Foreskin fibroblast (primary cell): ENCODE measurements at places on chromosomes 2 and 18.

- peak; percentile 83 for DNase-seq
Observed at GRCh38 chr2:10389573-10389972, 58.6 kb downstream of the ODC1 start.

DNA sequence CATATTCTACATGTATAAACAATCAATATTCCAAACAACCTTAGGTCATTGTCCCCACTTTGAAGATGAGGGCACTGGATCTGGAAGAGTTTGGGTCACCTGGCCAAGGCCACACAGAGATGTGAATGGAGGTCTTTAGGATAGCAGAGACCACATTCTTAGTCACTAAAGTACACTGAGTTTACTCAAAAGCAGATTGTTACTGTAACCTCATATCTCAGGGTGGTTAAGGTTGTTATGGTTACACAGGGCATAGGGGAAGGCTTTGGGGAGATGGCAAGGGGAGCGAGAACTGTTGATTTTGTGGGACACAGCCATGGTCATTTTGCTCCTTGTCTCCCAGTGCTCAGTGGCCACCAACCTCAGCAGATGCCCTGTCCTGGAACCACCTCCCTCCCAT, 109.4 kb downstream of the GATA6 start:
- no peak for DNase-seq

DNA sequence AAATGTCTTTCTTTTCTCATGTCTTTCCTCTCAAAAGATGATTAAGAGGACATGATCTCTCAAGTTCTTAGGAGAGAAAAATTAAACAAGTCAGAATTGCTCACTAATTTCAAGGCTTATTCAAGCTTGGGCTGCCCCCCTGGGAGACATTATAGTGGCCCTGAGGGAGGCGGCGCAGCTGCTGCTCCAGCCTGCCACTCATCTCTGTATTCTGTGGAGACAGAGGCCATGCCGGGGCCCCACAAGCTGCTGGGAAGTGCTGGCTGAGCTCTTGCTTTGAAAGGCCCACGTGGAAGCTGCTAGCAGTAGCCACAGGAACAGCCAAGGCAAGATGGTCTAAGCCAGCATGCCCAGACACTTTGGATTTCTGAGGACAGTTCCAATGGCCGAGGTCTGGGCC, 267.4 kb downstream of the LNPK start:
- DNase-seq = no peak

- no peak for DNase-seq
Observed at GRCh38 chr2:102932501-102932900, 170.7 kb downstream of the TMEM182 start.

DNA sequence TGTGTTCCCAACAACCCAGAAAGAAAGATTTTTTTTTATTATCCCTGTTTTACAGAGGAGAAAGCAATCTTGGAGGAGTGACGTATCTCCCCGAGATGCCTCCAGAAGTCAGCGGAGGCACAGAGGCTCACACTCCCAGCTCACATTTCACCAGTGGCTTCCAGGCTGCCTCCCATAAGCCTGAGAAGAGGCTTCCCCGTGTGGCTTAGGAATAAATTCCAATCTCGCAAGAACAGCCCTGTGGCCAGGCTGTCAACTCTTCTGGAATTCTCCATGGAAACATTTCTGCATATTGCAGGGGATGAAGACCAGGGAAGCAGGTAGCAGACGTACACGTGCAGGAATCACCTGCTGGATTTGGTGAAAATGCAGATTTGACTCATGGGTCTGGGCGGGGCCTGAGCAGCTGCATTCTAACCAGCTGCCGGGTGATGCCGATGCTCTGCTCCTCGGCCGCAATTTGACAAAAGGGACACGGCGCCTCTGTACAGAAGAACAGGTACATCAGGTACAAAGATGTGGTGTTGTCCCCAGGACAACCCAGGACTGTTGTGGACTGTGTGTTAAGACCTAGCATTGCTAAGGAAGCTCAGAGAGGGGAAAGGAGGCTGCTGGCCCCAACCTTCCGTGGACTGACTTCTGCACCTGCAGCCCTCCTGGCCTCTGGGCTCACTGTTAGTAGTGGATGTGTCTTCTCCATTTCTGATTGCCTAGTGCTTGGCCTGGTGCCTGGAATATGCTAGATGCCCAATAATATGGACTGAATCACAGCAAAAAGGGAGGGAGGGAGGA, 114.2 kb upstream of the ID2 start:
- no peak for DNase-seq

GRCh38 chr18:28459587-28459986, 282.7 kb upstream of the CDH2 start:
- no peak for DNase-seq

- no peak for DNase-seq
Observed at GRCh38 chr2:33011941-33012340, 65.2 kb downstream of the LTBP1 start.

DNA sequence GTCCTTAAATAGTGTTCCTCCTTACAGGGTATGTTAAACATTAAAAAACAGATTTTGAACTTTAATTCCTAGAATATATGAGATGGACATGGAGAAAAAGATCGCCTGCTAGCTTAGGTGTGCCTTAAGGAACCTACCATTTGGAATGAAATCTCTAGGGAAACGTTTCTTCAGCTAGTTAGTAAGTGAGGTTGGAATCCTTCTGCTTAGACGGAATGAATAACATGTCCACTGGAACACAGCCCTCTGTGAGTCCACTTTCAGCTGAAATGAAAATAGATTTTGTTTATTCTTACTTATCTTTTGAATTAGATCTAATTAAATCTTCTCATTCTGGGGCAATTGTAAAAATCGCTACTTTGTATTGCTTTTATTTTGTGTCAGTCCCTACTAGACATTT, 28.4 kb downstream of the NAB1 start:
- DNase-seq = peak; percentile 36

GRCh38 chr2:122927710-122928557, 1097.2 kb upstream of the CNTNAP5 start:
- DNase-seq = no peak

DNA sequence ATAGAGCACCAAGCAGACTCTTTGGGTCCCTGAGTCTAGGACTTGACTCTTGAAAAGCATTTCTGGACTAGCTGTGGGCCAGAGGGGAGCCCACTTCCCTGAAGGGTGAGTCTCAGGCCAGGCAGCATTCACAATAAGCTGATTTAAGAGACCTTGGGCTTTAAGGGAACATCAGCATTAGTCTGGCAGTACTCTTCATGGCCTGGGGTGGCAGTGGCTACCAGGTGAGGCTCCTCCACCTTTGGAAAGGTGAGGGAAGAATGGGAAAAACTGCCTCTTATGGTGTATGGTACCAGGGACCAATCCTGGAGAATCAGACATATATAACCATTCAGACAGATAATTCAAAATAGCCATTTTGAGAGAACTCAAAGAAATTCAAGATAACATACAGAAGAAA, 599.9 kb upstream of the POU3F3 start:
- DNase-seq = no peak

GRCh38 chr2:224946895-224947294, 95.4 kb downstream of the DOCK10 start:
- DNase-seq = peak; percentile 48

- no peak for DNase-seq
Observed at GRCh38 chr18:9810299-9810698, 75.5 kb upstream of the TXNDC2 start.

- DNase-seq = peak; percentile 35
Observed at GRCh38 chr2:31411771-31412170, 2.8 kb downstream of the XDH start.

DNA sequence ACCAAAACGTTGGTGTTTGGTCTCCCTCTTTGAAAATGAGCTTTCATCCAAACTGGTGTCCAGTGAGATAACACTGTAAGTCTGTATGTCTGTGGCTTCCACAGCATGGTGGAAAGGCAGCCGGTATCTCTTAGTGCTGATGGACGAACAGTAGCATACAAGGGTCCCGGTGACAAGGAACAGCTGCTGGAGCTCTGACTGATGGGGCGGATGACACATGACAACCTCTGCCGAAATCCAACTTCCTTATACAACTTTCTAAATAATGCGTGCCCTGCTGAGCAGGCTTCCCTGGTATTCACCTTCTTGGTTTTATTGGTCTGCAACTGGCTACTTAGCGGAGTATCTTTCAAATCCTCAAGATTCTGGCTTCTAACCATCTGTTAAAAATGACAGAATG, 216.2 kb downstream of the SRBD1 start:
- no peak for DNase-seq

DNA sequence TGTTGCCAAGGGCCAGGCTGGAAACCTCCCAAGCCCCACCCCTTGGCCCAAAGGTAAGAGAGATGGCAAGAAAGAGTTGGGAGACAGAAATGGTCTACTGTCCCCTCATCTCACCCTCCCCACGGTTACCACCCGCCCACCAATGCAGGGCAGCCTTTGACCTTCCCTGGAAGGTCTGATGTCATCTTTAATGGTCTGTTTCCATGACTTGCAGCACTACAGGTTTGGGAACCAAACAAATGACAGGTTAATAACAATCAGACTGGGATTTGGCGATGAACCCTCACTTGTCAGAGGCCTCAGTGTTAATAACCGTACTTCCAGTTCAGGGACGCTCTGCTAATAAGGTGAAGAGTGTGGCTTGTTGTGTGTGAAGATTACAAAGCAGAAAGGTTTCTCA, 70.4 kb downstream of the MRO start:
- no peak for DNase-seq

DNA sequence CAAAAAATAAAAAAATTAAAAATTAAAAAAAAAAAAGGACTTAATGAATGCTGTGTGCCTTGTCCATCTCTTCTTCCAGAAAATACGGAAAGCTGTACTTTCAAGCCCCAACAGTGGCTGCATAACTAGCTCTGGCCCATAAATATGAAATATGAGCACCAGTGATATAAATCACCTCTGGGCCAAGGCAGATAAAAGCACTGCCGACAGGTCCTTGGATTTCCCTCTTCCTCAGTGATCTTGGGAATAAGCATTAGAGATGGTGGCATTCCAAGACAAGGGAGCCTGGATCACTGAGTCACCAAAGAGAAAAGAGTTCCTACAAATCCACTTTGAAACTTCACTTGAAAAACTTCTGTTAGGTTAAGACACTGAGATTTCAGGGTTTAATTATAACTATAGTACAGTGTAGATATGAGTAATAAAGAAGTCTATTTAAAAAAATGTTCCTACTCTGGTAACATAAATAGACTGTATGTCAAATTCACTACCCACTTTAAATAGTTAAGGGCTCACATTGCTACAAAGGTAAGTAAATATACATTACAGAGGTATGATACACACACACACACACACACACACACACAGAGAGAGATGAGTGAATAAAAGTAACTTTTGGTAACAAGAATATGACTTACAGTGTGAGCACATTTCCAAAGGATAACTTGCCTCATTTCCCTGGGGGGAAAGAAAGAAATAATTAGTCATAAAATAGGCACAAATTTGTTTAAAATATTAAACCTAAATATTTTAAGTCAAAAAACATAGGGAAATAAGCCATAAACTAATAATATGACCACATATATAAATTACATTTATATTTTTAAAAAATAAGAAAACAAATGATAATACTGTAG, 35.6 kb downstream of the PPP3R1 start:
- no peak for DNase-seq

DNA sequence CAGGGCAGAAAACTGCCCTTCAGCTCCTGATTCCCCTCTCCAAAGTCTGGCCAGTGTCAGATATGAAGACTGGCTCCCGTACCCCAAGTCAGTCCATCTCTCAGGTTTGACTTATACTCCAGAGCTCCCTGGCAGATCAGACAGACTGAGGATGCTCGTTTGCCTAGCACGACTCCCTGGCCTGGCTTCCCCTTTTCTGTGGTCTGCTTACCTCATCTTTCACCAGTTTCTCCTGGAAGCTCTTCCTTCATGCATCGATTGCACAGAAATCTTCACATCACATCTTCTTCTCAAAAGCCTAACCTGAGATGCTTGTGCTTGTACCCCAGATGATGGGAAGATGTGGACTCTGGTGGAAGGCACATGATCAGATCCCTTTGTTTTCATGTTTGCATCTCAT, 387.9 kb upstream of the POU3F3 start:
- DNase-seq = no peak

- DNase-seq = no peak
Observed at GRCh38 chr18:48418539-48419276, 9.5 kb upstream of the ZBTB7C start.

- no peak for DNase-seq
Observed at GRCh38 chr18:1408376-1408775, 503.7 kb downstream of the ADCYAP1 start.

DNA sequence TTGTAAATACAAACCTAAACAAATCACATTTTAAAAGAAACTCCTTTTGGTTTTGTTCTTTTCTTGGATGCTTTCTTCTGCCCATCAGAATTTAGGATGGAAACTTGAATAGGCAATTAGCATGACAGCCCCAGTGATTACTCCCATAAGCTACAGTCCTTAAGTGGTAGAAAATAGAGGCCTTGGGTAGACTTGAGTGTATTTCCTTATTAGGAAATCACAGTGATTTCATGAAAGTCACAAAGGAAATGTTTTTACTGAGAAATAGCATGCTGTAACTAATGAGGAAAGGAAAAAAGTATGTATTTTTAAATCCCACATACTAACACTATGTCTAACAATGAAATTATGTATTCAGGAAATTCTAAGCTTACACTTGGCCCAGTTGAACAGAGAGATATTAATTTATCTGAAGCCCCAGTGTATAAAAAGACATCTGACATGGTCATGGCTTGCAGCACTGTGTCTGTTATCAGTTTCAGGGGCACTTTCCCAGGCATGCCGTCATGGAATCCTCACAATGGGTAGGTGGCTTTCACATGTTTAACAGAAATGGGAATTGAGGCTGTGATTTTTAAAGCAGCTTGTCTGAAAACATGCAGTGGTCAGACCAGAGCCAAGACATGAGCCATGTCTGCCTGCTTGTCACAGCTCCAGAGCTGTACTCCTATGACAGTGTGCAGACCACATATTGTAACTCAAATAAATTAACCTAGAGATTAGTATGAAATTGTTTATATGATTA, 79.7 kb upstream of the TRIB2 start:
- peak; percentile 14 for DNase-seq

DNA sequence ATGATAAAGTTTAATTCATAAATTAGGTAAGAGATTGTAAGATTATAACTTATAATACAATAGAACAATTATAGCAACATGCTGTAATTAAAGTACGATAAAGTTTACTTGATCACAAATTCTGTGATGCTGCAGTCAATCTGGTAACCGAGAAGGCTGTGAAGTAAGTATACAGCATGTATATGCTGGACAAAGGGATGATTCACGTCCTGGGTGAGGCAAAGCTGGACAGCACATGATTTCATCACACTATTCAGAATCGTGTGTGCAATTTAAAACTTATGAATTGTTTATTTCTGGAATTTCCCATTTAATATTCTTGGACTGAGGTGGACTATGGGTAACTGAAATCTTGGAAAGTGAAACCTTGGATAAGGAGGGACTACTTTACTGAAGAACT, 522.2 kb upstream of the CNTNAP5 start:
- peak; percentile 11 for DNase-seq

DNA sequence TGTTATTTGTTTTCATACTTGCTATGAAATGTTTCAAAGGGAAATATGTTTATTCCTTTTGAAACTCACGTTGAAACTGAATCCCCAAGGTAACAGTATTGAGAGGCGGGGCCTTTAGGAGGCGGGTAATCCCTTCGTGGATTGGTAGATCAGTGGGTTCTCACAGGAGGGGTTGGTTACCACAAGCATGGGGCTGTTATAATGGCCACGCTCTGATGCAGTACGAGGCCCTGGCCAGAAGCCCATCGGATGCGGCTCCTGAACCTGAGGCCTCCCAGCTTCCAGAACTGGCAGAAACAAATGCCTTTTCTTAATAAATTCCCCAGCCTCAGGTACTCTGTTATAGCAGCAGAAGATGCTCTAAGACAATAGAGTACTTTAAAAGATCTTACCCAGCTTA, 135.7 kb downstream of the ASB1 start:
- DNase-seq = no peak

GRCh38 chr2:8893474-8893873, 56.1 kb upstream of the KIDINS220 start:
- no peak for DNase-seq

- no peak for DNase-seq
Observed at GRCh38 chr2:223042704-223043118, 9.3 kb upstream of the KCNE4 start.
